ENCODE measurements at places on chromosomes 3 and 15. TPM values are rescaled to one million over a fixed set of nuclear protein-coding genes. Genes with fewer than 3 reads are reported as not detected.
A peak's percentile ranks its signal among the peaks of the same experiment; 100 is the strongest.

DNA sequence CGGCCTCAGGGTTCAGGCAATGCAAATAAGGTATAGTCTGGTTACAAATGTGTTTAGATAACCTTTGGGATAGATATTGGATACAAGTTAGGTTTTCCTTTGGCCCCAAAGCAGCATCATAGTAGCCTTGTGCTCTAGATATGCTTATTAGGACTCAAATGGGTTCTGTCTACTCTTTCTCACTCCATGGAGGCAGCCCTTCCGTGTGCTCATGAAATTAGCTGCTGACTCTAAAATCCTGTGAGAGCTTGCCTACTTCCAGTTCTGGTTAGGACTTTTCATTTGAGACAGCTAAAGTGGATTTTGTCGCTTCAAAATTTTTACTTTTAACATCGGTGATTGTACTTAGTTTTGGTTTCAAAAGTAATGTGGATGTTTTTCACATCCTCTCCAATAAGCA is 1.6 kb downstream of the CDV3 start:
- no peak for DNase-seq

GRCh38 chr15:63135804-63136203 is 14.1 kb downstream of the LACTB start:
- DNase-seq, result no peak

DNA sequence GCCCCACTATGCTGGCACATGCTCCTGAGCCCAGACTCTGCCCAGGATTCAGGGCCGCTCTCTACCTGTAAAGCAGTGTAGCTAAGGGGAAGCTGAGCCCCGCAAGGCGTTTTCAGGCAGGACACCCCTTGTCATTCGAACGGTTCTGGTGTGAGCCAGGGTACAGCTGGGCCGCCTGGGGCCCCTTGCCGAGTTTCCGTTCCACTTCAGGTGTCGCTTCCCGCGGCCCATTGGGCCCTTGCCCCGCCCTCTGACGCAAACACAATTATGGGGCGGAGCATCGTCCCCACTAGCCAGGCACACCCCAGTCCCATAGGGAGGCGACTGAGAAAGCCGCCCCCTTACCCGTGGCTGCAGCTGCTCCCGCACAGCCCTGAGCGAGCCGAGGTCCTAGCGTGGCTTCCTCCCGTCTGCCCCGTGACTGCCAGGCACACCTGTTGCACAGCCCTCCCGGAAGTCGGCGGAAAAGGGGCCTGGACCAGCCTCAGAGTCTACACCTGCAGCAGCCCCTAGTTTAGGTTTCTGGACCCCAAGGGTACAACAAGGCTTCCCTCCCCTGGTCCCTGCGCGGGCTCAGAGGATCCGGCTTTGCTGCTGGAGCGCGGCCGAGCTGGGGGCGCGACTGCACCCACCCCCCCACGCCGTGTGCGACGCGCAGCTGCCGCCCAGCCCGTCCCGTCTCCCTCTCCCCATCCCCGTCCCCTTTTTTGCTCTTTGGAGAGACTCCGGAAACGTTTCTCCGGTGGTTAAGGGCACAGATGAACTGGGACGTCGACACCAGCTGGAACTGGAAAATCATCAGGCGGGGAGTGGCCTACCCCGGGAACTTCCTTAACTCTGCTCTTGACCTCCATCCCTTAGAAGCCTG is at the start of gene PLSCR2:
Gene PLSCR2 (minus strand): TSS at position 412 of the 868 bp plus-strand sequence. CDS start 9,657 bp downstream, outside the sequence.
- peak; percentile 91 for DNase-seq

DNA sequence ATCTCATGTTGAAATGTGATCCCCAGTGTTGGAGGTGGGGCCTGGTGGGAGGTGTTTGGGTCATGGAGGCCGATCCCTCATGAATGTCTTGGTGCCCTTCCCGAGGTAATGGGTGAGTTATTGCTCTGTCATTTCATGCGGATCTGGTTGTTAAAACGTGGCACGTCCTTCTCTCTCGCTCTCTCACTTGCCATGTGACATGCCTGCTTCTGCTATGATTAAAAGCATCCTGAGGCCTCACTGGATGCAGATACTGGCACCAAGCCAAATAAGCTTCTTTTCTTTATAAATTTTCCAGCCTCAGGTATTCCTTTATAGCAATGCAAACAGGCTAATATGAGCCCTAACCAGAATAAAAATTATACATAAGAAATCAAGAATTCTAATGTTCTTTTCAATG is 31.7 kb upstream of the HACD2 start:
- DNase-seq, result no peak

- no peak for DNase-seq
These were observed 10.7 kb downstream of the RBP2 start for GRCh38 chr3:139465636-139466035.

Gene RTP3
- total RNA-seq, result not detected
